Neural crest cell (in vitro differentiated cells): ENCODE measurements at places on chromosomes 2 and 18. TPM values are rescaled to one million over a fixed set of nuclear protein-coding genes. Genes with fewer than 3 reads are reported as not detected.

PTGR3 gene
- total RNA-seq: 9.2 and 12.1 TPM in 2 replicates

ZAP70 gene
- total RNA-seq: 2.4 and 2.8 TPM in 2 replicates

CTDSP1 gene
- 46.4 TPM in 2 replicates for total RNA-seq

GPR155 gene
- 1.5 and 1.7 TPM in 2 replicates for total RNA-seq

DNA sequence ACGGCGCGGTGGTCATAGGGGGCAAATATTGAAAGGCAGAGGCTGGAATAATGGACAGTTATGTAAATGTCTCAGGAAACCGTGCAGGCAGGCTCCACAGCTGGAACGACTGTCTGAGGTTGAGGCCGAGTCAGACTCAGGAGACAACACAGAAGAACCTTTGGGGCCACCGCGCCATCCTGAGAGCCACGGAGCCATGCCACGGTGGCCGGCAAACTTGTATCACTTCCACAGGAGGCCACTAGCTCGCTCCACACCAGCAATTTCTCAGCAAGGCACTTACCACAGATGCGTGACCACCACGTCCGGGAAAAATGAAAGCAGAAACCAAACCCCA, 156.7 kb upstream of the SALL3 start:
- H3K36me3 ChIP-seq: no peaks in the 10 kb centered on the region
- peaks cover 32% of the 10 kb centered on the region for H3K27me3 ChIP-seq
- H3K4me1 ChIP-seq: peaks cover 13% of the 10 kb centered on the region
- no peak overlapping the region for H3K4me3 ChIP-seq

DNA sequence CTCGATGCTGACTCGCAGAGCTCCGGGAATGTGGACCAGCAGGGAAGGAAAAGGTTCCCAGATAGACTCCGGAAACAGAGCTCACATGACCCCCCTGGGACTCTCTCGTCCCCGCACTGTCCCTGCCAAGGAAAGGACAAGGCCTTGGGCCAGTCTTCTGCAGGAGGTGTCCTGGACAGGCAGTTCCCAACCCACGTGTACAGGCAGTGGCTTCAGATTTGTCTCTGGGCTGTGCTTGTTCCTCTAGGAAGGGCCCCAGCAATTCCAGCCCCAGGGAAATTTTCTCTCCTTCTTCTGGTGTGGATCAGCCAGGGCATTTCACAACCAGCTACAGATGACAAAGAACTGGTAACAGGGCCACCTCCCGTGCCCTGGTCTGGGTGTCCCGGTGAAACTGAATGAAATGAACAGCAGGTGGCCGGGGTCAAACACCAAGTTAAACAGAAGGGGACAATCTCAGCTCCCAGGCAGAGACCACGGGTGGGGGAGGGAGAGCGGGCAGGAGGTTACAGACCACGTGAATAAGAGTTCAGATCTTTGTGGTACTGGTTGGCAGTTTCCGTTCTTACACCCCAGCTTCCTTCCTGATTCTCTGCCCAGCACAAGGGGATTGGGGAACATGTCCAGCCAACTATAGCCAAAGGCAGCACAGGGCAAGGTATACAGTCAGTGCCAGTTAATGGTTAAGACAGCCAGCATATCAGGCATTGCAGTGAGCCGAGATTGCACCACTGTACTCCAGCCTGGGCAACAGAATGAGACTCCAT, 52.2 kb upstream of the CAB39 start:
- no peak for DNase-seq
- H3K27me3 ChIP-seq: peaks cover 84% of the 10 kb centered on the region
- no peaks in the 10 kb centered on the region for H3K36me3 ChIP-seq

DNA sequence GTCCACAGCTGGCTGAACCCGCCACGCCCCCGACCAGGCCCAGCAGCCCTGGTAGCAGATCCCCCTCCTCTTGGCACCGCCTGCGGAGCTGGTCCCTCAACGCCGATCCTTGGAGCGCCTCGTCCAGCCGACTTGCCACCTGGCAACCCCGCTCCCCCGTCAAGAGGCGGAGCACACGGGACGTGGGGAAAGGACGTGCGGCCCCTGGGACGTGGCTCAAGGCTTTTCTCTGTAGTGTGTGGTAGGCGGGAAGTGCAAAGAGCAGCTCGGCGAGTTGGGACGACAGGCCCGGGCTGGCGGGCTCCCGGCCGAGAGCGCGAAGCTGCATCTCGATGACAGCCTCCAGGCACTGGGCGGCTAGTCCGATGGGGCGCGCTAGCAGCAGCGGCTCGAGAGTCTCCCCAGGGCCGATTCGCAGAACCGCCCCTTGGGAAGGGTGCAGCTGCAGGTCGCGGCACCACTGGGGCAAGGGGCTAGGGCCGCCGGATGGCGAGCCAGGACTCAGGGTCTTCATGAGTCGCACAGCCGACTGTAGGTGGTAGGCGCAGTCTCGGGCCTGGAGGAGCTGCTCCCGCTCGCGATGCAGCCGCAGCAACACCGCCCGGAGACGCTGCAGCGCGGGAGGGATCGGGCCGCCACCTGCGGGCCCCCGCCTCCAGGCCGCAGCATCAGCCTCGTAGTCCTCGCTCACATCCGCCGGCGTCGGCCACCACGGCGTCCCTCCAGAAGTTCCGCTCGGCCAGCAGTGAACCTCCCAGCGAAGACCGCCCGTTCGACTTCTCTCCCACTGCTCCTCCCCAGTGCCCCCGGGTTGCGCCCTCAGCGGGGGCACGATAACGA, 617 bp downstream of the CCDC142 start:
- H3K27ac ChIP-seq: peak overlapping the region; percentile 99
- H3K4me1 ChIP-seq: peaks cover 29% of the 10 kb centered on the region
- H3K36me3 ChIP-seq: peaks cover 4% of the 10 kb centered on the region
- DNase-seq: no peak

DNA sequence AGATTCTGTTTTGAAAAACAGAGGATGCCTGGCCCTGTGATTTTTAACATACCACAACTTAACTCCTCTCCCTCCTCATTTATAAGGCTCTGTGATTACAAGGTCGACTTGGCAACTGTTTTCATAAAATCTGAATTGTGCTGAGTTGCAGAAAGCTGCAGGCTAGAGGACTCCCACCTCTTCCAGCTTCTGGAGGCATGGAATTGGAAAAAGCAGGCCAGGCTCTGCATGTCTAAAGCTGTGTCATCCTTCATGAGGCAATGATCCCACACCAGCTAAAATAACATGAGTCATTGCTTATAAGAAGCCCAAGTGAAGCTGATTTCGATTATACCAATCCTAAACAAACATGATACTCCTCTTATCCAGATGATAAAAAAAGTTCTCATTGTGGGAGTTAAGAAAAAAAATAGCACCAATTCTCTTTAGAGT, 11.7 kb downstream of the ARHGAP28 start:
- no peaks in the 10 kb centered on the region for H3K27me3 ChIP-seq
- H3K27ac ChIP-seq: peak overlapping the region; percentile 8
- peaks cover 22% of the 10 kb centered on the region for H3K4me1 ChIP-seq
- no peak for DNase-seq
- H3K36me3 ChIP-seq: peaks cover 8% of the 10 kb centered on the region
- no peak overlapping the region for H3K4me3 ChIP-seq

GRCh38 chr2:18623782-18624181, 34.4 kb upstream of the NT5C1B start:
- peaks cover 3% of the 10 kb centered on the region for H3K27me3 ChIP-seq
- no peak overlapping the region for H3K4me3 ChIP-seq
- no peaks in the 10 kb centered on the region for H3K4me1 ChIP-seq
- H3K36me3 ChIP-seq: no peaks in the 10 kb centered on the region
- no peak for DNase-seq

GRCh38 chr2:152518641-152519580, 183.9 kb downstream of the FMNL2 start:
- no peaks in the 10 kb centered on the region for H3K27me3 ChIP-seq
- H3K4me3 ChIP-seq: no peak overlapping the region

DNA sequence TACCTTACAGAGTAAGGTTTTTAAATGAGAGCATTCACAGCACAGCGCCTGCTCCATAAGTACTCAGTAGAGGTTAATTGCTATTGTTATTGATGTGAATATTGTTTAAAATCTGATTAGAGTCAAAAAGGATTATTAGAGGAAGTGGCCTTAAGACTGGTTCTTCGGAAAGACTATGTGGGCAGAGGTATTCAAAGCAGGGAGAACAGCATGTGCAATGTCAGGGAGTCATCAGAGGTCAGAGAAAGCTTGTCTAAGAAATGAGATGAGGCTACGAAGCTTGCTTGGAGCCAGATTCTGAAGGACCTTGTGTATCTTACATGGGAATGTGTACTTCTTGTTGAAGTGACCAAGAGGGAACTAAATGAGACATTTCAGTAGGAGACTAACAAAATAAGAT, 49.8 kb downstream of the PMS1 start:
- no peak overlapping the region for H3K27ac ChIP-seq
- H3K4me1 ChIP-seq: peaks cover 13% of the 10 kb centered on the region
- no peak for DNase-seq
- H3K27me3 ChIP-seq: no peaks in the 10 kb centered on the region
- H3K36me3 ChIP-seq: peaks cover 15% of the 10 kb centered on the region
- H3K4me3 ChIP-seq: no peak overlapping the region

GRCh38 chr2:134549104-134549503, 169.7 kb downstream of the TMEM163 start:
- no peak overlapping the region for H3K4me3 ChIP-seq
- H3K27ac ChIP-seq: no peak overlapping the region
- peaks cover 13% of the 10 kb centered on the region for H3K4me1 ChIP-seq
- peaks cover 2% of the 10 kb centered on the region for H3K27me3 ChIP-seq
- no peak for DNase-seq

GRCh38 chr18:60064271-60064670, 164.5 kb downstream of the PMAIP1 start:
- DNase-seq: no peak
- no peak overlapping the region for H3K4me3 ChIP-seq
- no peaks in the 10 kb centered on the region for H3K27me3 ChIP-seq

DNA sequence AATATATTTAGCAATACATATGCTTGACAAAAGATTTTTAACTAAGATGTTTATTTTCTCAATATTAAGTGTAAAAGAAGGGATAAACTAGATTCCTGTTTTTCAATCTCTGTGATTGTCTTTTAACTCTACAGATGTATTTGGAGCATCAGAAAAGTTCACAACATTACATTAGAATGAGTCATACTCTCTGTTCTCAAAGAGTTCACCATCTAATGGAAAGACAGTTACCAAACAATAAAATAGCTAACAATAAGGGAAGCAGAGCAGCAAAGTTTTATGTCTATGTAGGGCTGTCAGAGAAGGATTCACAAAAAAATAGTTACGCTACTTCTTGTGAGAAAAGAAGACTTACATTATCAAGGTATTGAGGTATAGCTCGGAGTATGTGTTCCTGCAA, 109.2 kb upstream of the MAP2 start:
- DNase-seq: no peak
- no peak overlapping the region for H3K4me3 ChIP-seq
- no peak overlapping the region for H3K27ac ChIP-seq

DNA sequence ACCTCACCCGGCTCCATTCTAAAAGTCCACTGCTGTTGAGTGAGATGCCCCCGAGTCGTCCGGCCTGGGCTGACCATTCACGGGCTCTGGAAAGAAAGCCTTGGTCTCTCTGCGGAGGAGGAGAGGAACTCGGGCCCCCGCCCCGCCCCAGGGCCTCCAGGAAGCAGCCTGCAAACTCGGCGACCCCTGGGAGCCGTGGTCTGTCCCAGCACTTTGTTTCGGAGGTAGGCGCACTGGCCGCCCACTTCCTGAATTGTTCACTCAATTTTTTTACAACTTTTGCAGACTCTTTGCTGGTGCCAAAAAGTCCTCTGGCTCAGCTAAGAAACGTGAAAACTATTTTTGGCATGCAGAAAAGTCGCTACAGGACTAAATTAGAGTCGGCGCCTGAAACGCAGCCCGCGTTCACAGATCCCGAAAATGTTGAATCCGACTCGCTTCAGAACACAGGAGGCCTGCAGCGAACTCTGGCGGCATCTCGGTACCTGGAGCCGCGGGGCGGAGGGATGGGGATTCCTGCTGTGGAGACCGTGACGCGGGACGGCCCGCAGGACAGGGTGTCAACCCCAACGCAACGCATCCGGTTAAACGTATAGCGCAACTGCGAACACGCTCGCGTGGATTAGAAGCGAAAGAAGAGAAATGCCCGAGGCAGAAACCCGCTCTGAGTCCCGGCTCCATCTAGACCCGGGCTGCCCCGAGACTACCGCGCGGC, 1.5 kb downstream of the PXDN start:
- H3K4me3 ChIP-seq: peak overlapping the region; percentile 99
- peaks cover 19% of the 10 kb centered on the region for H3K36me3 ChIP-seq
- DNase-seq: peak; percentile 60
- H3K27ac ChIP-seq: peak overlapping the region; percentile 99
- peaks cover 10% of the 10 kb centered on the region for H3K27me3 ChIP-seq

- no peaks in the 10 kb centered on the region for H3K27me3 ChIP-seq
- H3K27ac ChIP-seq: no peak overlapping the region
- H3K4me1 ChIP-seq: no peaks in the 10 kb centered on the region
- no peaks in the 10 kb centered on the region for H3K36me3 ChIP-seq
- H3K4me3 ChIP-seq: no peak overlapping the region
Observed at GRCh38 chr2:124310671-124311070, 285.6 kb downstream of the CNTNAP5 start.

DNA sequence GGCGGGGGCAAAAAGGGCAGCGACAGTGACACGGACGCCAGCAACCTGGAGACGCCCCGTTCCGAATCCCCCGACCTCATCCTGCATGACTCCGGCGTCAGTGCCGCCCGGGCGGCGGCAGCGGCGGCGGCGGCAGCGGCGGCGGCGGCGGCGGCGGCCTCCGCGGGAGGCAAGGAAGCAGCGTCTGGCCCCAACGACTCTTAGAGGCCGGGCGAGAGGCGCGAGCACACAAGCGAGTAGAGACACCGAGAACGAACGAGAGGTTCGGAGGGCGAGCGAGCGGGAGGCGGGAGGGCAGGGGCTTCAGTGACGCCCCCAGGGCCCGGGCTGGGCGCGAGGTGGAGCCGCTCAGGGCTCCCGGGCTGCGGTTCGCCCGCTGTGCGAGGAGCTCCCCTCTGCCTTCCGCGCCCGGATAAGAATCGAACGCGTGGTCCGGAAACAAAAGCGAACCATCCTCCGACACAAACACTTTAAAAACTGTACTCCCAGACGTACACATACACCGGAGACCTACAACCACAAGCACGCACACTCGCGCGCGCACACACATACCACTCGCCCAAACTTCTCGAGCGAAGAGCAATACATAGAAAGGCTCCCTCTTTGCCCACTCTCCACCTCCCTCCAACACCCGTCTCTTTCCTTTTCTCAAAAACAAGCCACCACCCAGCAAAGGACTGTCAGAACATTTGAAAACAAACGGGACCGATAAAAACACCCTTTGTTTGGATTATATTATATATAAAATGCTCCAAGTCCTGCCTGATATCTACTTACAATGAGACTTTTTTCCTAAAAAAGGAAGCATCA, 2.8 kb downstream of the SP9 start:
- peak; percentile 45 for DNase-seq
- peak overlapping the region; percentile 10 for H3K27ac ChIP-seq
- H3K4me3 ChIP-seq: peak overlapping the region; percentile 84

DNA sequence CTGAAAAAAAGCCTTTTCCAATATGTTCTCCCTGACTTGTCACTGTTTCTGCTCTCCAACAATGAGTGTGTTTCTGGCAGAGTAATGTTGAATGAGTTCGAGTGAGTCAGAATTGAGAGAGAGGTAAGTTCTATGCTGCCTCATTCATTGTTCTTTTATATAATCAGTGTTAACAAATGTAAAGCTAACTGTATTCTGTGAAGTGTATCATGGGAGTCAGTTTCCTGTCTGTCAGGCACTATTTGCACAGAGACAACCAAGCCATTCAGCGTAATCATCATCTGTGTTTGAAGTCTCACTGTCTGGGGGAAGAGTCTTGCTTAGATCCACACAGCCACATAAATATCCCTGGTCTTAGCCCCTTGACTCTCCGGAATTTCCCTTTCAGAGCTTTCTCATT, 22.0 kb upstream of the UPP2 start:
- peaks cover 9% of the 10 kb centered on the region for H3K36me3 ChIP-seq
- no peak overlapping the region for H3K4me3 ChIP-seq
- no peaks in the 10 kb centered on the region for H3K27me3 ChIP-seq
- no peak for DNase-seq

GRCh38 chr2:16507655-16508489, 157.8 kb downstream of the CYRIA start:
- no peak overlapping the region for H3K27ac ChIP-seq
- peak; percentile 73 for DNase-seq
- H3K36me3 ChIP-seq: no peaks in the 10 kb centered on the region
- H3K4me1 ChIP-seq: peaks cover 20% of the 10 kb centered on the region
